ENCODE measurements at places on chromosomes 11 and 22.

DNA sequence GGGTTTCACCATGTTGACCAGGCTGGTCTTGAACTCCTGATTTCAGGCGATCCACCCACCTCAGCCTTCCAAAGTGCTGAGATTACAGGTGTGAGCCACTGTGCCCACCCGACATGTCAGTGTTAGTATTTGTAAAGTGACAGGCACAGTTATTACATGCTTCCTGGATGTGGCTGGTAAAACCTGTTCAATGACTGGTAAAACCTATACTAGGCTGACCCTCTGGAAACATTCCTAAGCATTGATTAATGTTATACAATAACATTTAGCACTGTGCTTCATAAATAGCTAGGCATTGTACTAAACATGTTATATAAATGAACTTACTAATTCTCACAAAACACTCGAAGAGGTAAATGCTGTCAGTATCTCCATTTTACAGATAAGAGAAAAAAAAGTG, 20.9 kb upstream of the JHY start:
- no peak for DNase-seq

GRCh38 chr11:132062541-132062940, 692.1 kb downstream of the NTM start:
- no peak for DNase-seq

GRCh38 chr11:75135021-75135650, 15.8 kb upstream of the SLCO2B1 start:
- no peak for DNase-seq

DNA sequence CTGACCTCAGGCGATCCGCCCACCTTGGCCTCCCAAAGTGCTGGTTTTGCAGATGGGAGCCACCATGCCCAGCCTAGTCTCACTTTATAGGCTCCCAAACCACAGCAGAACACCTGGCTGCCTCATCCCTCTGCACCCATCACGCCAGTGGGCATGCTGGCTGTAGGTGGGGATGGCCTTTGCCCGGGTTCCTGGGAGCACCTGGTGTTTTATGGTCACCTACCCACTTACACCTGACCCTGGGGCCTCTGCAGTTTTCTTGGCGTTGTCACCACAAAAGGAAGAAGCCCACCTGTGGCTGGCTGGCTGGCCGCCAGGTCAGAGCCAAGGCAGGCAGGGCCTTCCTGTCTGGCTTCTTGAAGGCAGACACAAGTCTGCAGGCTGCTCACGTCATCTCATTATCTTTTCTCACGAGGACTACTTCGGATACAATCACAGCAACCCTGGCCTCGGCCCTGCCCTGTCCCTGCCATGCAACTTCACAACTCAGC, 8.2 kb downstream of the RRP7A start:
- no peak for DNase-seq

- no peak for DNase-seq
Observed at GRCh38 chr11:57294225-57295131, 30.3 kb downstream of the TNKS1BP1 start.

GRCh38 chr11:40732132-40732531, 727.3 kb downstream of the LRRC4C start:
- DNase-seq: no peak

DNA sequence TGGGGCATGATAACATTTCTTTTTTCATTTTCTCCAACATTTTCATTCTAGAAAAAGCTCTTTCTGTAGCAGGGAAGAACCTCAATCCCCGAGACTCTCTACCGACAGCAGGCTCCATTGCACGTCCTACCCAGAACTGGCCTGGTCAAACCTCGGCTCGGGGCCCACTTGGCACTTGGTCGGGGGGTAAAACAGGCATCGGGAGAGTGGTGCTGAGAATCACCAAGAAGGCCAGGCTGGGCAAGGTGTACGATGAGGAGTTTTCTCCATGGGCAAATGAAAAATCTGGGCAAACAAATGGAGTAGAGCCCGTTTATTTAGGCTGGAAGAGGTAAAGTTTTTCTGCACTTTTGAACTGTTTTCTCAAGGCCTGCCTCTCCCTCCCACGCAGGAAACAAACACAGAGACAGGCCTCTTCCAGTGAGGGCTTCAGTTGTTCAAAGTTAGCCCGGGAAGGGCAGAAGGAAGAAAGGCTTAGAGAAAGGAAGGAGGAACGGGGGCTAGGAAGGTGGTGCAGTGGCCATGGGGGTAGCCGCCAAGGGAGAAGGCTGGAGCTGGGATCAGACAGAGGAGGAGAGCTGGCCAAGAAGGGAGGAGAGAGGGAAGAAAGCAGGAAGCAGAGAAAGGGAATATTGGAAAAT, 87.6 kb downstream of the ETS1 start:
- DNase-seq: no peak

GRCh38 chr11:108027057-108027456, 18.4 kb downstream of the CUL5 start:
- DNase-seq: no peak

- no peak for DNase-seq
Observed at GRCh38 chr22:49730656-49731055, 97.0 kb downstream of the BRD1 start.

GRCh38 chr11:80861193-80861592, 1420.4 kb upstream of the TENM4 start:
- no peak for DNase-seq

GRCh38 chr11:11782532-11783110, 59.2 kb upstream of the USP47 start:
- no peak for DNase-seq

DNA sequence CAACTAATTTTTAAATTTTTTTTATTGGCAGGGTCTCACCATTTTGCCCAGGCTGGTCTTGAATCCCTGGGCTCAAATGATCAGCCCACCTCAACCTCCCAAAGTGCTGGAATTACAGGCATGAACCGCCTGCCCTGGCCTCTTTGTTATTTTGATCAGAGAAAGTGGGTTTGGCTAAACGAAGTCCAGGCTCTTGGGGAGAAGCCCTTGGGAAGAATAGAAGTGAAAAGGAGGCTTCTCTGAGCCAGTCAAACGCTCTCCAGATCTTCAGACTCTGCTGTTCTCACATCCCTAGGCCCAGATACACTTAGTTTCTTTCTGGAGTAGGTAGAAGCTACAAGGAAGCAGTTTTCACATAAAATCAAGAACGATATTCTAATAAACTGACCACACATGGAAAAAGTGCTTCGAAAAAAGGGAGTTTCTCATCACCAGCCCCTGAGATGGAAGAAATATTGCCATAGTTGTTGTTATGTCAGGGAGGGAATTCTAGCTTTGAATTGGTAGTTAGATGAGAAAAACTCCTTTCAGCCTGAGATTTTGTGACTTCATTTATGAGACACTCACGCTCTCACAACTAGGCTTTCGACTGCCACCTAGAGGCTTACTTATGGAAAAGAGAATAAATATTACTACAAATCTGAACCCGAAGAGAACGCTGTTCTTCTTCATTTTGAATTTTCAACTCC, 41.7 kb upstream of the AQP11 start:
- DNase-seq: peak; percentile 33

- DNase-seq: no peak
Observed at GRCh38 chr11:1436468-1437039, 46.8 kb downstream of the BRSK2 start.

DNA sequence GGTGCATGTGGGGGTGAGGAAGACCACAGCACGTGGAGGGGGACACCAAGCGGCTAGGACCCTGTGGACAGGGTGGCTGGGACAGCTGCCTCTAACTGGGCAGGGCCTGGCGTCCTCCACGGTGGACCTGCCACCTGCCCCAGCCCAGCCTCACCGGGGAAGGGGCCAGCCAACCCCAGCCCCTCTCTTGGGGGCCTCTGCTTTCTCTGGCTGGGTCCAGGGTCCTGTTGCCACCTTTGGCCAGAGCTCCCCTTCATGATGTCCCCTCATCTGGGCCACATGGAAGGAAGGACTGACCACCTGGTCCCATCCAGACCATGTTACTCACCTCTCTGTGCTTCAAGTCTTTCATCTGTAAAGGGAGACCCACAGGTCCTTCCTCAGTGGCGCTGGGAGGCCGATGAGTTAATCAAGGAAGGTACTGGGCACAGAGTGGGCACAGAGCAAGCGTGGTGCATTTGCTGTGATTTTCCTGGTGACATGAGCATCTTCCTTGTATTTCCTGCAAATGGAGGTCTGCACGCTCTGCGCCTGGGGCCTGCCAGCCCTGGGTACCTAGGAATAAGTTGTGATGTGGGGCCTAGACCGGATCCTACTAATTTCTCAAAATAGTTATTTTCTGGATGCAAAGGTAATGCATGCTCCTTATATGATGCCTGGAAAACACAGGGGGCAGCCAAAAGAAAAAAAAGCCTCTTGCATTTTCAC, 538.4 kb downstream of the TBC1D22A start:
- DNase-seq: no peak

- no peak for DNase-seq
Observed at GRCh38 chr11:108790501-108791299, 125.8 kb downstream of the DDX10 start.

DNA sequence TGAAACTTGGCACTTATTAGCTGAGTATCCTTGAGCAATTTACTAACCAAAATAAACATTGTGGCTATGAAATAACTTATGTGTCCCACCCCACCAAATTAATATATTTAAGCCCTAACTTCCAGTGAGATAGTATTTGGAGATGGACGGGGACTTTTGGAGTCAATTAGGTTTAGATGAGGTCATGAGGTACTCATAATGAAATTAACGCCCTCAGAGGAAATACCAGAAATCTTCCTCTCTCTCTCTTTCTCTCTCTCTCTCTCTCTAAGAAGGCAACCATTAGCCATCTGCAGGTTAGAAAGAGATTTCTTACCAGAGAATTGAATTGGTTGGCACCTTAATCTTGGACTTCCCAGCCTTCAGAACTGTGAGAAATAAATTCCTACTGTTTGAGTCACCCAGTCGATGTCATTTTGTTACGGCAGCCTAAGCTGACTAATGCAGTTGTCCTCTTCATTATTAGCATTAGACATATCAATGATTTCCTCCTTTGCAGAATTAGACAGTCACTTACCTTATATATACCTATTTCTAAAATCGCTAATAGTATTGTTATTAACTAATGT, 1284.0 kb downstream of the FAM181B start:
- DNase-seq: no peak

GRCh38 chr11:85619499-85619898, 7.6 kb downstream of the DLG2 start:
- no peak for DNase-seq

GRCh38 chr11:15071556-15072255, 1.7 kb upstream of the CALCB start:
- no peak for DNase-seq

- DNase-seq: no peak
Observed at GRCh38 chr11:92803391-92803790, 166.1 kb upstream of the MTNR1B start.

- DNase-seq: no peak
Observed at GRCh38 chr11:76317296-76317695, 63.6 kb downstream of the THAP12 start.

DNA sequence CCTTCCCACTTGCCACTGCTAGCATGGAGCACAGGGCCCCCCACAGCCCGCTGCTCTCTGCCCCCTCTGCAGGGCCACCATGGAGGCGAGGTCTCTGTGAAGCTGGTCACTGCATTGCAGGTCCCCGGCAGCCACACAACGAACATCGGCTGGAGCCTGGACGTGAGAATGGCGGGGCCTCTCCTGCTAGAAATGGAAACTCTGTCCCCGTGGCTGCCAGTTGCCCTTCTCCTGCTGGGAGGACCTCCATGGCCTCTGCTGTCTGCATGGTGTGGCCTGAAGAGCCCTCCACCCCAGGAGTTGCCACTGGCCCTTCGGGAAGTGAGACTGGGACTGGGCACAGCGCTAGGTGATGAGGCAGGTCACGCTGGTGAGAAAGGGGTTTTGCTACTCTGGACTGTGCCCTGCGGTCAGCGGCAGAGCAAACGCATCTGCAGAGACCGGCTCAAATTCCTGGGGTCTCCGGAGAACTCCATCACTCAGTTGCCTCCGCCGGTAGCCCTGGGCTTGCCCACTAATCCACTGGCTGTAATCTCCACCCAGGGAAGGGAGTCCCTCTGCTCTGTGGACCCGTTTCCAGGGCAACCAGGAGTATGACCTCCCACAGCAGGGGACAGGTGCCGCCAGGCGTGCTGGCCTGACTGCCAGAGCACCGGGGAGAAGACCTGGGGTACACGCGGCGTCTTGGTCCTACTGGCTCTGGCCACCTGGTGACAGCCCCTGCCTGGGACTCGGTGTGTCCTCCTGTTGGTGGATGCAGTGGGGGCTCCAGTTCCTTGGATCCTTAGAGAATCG, 806.3 kb downstream of the BRD1 start:
- no peak for DNase-seq

DNA sequence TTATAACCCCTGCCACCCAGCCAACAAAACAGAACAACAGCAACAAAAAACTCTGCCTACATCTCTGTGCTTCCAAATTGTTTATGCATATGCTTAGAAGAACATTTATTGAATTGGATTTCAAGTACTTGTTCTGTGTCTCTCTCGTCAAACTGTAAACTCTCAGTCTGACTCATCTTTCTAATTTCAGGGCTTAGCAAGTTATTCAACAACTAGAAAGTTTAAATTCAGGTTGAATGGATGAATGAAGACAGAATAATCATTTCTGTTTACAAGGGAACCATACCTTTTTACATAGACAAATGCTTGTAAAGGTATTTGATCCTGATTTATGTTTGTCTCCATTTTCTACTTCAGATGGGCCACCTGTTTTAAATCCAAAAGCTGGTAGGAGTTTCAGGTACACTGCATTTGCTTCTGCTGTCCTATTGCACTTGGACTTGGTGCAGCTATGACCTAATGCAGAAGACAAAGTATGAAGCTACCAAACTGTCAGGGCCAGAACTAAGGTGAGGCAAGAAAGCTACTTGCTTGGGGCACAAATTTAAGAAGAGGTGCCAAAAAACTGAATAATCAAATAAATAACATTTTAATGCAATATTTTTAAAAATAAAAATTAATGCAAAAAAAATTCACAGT, 1.6 kb upstream of the FBXO3 start:
- no peak for DNase-seq

DNA sequence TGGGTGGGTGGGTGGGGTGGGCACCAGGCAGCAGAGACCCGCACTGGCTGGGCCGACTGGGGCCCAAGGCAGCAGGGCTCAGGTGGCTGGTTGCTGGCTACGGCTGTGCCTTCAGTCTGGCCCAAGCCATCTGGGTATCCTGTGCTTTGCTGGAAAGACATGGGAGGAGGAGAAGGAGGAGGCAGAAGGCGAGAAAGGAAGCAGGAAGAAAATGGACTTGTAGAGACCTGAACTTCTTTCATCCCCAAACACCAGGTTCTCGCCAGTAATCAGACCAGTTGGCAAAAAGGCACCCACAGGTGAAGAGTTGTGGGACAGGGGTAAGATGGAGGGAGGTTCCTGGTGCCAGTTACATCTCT, 78.8 kb downstream of the IGLL1 start:
- no peak for DNase-seq

DNA sequence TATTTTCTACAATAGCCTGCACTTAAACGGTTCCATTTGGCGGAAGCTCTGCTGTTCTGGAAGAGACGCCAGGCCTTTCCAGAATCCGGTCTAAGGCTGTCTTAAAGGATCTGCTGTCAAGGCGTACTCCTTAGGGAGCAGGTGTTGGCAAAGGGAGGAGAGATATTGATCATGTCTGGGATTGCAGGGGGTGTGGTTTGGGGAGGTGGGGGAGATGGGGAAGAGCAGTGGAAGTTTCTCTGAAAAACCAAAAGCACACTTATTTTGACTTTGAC, 22.5 kb upstream of the WNT11 start:
- DNase-seq: no peak

- DNase-seq: no peak
Observed at GRCh38 chr11:34855754-34856095, 60.5 kb downstream of the APIP start.

Measured in germinal center (tissue), 1 donor.